ENCODE measurements at places on chromosomes 16 and 17.

GRCh38 chr16:20940871-20941635, 40.5 kb downstream of the LYRM1 start:
- DNase-seq, result no peak

DNA sequence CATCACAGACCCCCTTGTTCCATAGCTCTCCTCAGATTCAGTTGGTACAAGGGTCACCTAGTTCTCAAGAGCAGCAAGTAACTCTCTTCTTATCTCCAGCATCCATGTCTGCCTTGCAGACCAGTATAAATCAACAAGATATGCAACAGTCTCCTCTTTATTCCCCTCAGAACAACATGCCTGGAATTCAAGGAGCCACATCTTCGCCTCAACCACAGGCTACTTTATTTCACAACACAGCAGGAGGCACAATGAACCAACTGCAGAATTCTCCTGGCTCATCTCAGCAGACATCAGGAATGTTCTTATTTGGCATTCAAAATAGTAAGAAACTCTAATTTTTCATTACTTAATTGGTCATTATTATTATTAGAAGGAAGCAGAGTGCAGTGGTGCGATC, 32.4 kb downstream of the NQO1 start:
- DNase-seq, result no peak

GRCh38 chr17:74763565-74764387, 12.4 kb downstream of the NAT9 start:
- no peak for DNase-seq

DNA sequence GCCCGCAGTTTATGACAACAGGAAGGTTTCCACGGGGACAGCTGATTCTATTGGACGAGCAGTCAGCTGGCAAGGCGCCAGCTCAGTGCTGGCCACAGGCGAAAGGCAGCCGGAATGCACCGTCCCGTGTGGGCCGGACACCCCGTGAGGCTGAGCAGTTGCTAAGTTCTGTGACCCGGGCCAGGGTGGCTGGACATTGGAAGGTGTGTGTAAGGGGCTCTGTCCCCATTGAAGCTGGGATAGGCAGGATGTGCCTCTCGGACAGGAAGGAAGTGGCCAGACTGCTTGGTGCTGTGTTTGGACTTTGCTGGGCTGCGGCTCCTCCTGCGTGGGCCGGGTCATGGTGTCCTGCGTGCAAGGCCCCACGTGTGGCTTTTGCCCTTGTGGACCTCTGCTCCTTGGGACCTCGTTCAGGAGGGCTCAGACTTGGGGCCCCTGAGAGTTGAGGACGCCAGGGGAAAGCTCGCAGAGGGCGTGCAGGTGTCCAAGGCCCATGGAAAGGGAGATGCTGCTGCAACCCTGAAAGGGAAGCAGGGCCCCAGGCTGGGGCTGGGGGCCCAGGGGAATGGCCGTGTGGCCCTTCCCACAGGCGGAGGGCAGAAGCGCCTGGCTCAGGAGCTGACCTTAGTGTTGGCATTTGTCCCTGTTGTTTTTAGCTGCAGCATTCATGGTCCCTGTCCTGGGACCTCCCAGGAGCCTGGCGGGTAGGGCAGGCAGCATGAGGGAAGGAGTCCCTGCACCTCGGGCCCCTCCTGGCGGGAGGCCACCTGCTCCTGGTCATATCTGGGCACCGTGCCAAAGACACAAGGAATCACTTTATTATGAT, 10.0 kb downstream of the BAIAP2 start:
- DNase-seq, result no peak

DNA sequence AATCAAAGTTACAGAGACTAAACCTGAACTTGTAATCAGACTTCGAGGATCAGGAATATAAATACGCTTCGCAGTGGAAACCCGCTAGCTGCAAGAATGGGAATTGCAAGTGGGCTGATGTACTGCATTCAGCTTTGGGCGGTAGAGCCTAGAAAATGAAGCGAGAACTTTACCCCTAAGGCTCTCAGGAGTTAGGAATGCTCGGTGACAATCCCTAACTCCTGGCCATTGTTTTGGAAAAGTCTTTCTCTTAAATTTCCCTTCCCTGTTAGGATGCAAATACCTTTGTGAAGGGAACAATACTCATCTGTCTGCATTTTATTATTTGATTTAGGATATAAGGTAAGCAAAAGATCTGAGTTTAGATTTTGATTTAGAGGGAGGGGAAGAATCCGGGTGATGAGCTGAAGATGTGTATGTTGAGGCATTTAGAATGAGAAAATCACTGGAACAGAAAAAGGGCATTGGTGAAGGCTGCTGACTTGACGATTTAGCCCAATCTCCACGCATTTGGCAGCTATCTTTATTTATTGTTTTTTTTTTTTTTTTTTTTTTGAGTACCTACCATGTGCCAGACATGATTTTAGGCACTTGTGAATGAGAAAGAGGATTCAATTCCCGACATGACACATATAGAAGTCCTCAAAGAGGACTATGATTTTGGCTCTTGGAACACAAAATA, 2.2 kb upstream of the TOX3 start:
- no peak for DNase-seq

- no peak for DNase-seq
Observed at GRCh38 chr17:17938388-17939107, 33.7 kb downstream of the TOM1L2 start.

DNA sequence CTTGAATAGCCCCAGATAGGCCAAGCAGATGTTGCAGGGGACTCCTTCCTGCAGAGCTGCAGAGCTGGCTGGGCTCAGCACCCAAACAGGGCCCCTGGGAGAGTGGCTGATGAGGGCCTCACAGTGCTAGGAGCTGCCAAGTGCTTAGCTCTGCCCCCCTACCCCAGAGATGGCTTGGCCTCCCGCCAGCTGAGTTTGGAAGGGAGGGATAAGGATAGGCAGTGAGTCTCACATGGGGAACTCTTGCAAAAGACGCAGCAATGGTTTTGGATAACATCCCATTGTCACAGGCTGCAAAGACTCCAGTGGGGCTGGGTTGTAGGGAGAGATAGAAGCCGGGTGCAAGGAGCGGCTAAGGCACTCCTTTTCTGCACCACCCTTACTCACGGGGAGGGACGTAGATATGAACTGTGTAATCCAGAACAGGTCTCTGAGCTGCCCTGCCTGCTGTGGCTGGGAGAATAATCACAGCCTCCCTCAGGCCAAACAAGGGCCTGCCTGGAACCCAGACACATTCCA, 52.9 kb upstream of the MAF start:
- DNase-seq, result no peak

DNA sequence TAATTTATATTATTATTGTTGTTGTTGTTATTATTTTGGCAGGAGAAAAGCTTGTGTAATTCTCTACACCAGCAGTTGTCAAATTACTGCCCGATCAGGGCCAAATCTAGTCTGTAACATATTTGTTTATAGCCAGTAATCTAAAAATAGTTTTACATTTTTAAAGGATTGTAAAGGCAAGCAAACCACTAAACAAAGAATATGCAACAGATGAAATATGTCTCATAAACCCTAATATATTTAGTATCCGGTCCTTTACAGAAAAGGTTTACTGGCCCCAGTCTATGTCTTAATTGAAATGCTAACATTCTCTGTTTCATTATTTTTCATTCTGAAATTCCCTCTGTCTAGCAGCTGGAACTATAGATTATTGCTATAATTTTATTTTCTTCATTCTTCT, 709.5 kb downstream of the KCNJ2 start:
- no peak for DNase-seq

Measured in cortex of kidney (tissue), 1 donor.